Tongue (tissue), 3 donors: ENCODE measurements at places on chromosomes 6 and 20. TPM values are rescaled to one million over a fixed set of nuclear protein-coding genes. Genes with fewer than 3 reads are reported as not detected.

Gene PSORS1C2
- total RNA-seq, result not detected

Gene OSER1
- 45.6 TPM for total RNA-seq

Gene FAM229B
- 12.1 TPM for total RNA-seq

Gene ARMH2
- total RNA-seq, result not detected

Gene CST5
- total RNA-seq, result not detected

Gene AVP
- not detected for total RNA-seq

Gene UBE3D
- 12.6 TPM for total RNA-seq

Gene CST1
- not detected for total RNA-seq

- DNase-seq, result peak; percentile 58
Observed at GRCh38 chr6:31143148-31143547, 4.3 kb upstream of the PSORS1C2 start.

- no peak for DNase-seq
Observed at GRCh38 chr6:106519460-106520394, 109.6 kb downstream of the RTN4IP1 start.

GRCh38 chr6:147695819-147696218 lies 187.3 kb downstream of the SAMD5 start:
- no peak for DNase-seq

GRCh38 chr6:53630533-53631226 lies 34.9 kb downstream of the KLHL31 start:
- DNase-seq, result no peak

GRCh38 chr20:37892001-37892400 lies 10.9 kb upstream of the VSTM2L start:
- no peak for DNase-seq

- no peak for DNase-seq
Observed at GRCh38 chr6:73240730-73241129, 15.4 kb upstream of the KHDC1L start.

- DNase-seq, result no peak
Observed at GRCh38 chr6:136614994-136615393, 64.8 kb upstream of the MAP7 start.

DNA sequence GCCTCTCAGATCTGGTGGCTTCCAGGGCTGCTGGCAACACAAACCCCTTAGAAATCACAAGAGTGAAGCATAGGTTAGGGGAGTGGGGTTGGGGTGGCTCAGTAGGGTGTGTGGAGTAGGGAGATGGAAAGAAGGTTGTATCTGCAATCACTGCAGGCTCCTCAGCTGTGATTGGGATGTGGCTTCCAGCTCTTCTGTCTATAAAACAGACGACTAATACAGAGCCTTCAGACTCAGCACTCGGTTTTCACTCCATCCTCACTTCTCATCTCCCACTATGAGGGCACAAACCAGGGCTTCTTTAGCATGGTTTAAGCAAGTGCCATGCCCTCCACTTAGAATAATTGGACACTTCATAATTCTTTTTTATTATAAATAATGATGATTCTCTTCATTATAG lies 46.4 kb upstream of the CAP2 start:
- no peak for DNase-seq

- no peak for DNase-seq
Observed at GRCh38 chr20:54469952-54470351, 5.4 kb upstream of the DOK5 start.

DNA sequence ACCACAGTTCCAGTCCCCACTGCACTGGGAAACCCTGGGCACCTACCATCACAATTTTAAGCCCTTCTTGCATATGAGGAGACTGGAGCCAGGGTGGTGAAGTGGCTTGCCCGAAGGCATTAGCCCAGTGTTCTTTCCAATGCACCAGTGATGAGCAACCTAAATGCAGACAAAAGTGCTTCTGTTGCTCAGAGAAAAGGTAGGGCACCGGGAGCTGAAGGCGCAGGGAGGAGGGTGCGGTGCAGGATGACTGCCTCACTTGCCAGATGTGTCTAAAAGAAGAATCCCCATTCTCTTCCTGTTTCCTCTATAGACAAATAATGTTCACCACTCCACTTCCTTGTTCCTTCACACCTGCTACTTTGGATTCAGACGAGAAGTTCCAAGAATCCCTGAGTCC lies 86.5 kb downstream of the QRSL1 start:
- no peak for DNase-seq

DNA sequence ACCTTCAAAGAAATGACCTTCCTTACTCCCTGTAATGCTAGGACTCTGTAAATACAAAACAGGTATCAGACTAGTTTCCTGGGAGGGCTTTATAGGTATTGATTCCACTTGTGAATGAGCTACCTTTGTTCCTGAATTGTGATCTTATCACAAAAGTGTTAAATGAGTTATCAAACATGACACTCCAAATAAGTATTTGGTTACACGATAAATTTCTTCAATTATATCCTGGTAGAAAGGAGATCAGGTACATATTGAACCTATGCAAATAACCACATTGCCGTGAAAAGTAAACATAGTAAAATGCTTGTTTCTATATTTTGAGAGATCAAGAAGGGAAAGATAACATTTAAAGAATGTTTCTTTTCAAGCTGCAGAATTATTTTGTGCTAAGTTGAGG lies 285.3 kb downstream of the HIVEP2 start:
- no peak for DNase-seq

DNA sequence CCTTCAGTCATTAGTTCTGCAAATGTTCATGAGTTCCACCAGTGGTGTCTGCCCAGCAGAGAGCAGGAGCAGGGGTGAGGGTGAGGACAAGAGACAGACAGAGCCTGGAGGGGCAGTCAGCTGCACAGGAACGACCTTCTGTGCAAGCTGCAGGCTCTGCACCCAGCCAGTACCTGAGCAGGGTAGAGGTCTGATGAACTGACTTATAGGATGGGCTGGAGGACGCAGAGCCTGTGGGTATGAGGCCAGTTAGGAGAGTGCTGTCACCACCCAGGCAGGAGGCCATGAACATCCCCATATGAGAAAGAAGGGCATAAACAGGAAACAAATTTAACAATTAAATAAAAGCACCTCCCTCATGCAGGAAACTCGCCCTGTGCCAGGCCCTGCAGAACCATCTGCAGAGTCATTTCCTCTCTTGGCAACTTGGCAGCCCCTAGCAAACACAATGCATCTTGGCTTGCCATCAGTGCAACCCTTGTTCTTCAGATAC lies 17.9 kb downstream of the C6orf15 start:
- DNase-seq, result no peak

DNA sequence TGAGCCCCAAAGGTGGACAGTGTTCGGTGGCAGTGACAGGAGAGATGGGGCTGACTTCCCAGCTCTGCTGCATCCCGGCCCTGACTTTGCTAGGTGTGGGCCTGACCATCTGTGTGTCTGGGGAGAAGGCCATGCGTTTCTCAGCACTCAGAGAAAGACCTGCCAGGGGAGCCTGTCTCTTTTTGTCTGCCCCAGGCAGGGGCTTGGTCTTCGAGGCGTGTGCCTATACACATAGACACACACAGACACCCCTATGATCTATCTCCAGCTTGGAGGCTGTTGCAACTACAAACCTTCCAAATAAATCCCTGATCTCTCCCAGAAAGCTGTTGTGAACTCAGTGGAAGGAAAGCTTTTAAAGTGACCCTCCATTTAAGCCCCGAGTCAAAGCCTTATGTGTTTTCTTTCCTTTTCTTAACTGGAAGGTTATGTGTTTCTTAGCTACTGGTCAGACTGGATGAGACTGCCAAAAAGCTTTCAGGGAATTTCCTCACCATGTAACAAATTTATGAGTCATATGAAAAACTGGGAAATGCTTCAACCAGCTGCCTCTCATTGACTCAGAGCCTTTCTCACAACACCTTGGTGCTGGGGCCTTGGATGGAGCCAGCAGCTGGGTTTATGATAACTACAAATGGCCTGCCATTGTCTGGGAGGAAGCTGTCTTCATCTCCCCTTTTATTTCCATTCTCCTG lies 102.6 kb downstream of the CDC5L start:
- DNase-seq, result peak; percentile 81

DNA sequence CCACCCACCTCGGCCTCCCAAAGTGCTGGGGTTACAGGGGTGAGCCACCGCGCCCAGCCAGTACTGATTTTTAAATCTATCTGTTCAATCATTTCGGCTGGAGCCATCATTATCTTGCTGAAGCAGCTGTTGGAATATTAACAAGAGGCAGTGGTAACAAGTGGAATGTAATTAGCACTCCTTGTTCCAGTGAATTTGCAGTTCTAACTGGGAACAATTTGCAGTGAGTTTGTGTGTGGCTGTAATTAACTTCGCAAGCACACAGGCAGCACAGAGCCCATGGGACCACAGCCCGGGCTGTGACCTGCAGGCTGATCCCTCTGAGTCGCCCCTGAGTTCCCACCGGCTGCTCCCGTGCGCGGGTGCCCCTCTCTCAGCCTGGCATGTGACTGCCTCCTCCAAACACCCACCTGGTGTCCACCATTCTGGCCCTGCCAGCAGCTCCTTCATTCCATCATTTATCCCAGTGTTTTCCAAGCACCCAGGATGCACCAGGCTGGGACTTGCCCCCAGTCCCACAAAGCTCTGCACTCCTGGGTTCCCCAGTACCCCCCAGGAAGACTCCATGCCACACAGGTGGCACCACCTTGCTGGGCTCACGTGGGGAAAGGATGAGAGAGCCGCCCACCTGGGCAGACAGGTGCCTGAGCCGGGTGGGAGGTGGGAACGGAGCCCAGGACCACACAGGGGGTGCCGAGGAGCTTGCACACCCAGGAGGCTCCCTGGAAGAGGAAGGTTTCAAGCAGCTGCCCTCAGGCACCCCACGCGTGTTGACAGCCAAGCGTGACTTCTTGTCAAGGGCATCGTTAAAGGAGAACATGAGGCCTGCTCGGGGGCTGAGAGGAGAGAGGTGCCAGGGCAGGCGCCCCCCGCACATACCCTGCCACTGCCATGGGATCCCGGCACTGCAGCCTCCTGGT lies 75.2 kb downstream of the YTHDF1 start:
- DNase-seq, result no peak

- DNase-seq, result no peak
Observed at GRCh38 chr6:163395122-163395830, 19.2 kb upstream of the QKI start.

GRCh38 chr6:79138146-79138545 lies 60.1 kb upstream of the PHIP start:
- no peak for DNase-seq

- DNase-seq, result no peak
Observed at GRCh38 chr20:10228330-10228729, 9.7 kb downstream of the SNAP25 start.

GRCh38 chr20:54535033-54535432 lies 59.6 kb downstream of the DOK5 start:
- no peak for DNase-seq

- no peak for DNase-seq
Observed at GRCh38 chr6:137967689-137968454, 100.8 kb downstream of the TNFAIP3 start.

DNA sequence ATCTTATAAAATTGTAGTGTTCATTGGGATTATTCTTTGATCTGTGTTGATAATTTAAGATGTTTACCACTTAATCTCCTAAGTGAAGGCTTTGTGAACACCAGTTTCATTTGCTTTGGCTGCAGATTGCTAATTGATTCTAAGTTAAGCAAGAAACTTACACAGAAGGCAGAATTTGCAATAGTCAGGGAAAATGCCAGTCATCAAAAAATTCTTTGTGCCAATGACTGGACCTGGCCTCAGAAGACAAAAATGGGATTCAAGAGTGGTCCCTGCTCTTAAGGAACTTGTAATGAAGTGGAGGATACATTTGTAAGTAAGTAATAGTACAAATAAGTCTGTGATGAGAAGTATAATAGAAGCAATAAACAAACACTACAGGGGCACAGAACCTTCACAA lies 63.3 kb upstream of the EXOC2 start:
- DNase-seq, result no peak

GRCh38 chr20:64176551-64176950 lies 12.3 kb downstream of the MYT1 start:
- DNase-seq, result no peak

GRCh38 chr20:18527836-18528235 lies 20.1 kb downstream of the SEC23B start:
- no peak for DNase-seq

GRCh38 chr20:17939622-17940223 lies 28.9 kb downstream of the SNX5 start:
- no peak for DNase-seq

GRCh38 chr6:68967549-68968300 lies 332.6 kb downstream of the ADGRB3 start:
- peak; percentile 72 for DNase-seq

DNA sequence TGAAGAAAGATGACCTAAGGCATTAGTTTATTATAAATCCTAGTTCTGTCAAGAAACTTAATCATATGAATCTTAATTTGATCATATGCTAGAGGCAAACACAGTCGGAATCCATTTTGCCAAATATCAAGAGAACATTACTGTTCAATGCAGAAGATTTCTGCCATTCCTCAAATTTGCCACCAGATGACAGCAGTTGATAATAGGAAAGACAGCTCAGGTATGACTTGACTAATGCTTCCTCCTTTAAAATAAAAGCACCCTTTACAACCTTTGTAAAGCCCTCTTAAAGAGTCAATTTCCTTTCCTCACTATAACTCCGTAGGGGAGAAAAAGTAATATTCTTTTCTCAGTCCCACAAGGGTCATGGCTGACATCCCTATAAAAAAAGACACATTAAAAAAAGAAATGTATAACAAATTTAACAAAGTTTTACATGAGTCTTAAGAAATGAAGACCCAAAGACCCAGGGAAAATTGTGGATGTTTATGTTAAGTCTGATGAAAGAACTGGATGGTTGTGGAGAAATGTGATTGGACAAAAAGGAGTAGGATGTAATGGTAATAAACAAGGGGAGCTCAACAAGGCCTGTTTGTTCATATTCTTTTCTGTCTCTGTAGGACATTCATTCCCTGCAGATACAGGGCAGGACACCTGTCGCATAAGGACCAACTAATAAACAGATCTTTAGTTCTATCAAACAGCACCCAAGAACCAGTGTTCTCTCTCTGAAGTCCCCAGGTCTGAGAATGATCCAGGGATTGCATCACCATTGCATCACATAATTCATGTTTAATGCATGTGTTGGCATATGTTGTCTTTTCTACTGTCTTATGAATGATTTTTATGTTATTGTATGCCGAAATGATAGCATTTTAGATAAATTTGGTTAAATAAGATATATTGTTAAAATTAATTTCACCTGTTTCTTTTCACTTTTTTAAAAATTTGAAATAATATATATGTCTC lies 23.0 kb upstream of the IL17A start:
- DNase-seq, result no peak

DNA sequence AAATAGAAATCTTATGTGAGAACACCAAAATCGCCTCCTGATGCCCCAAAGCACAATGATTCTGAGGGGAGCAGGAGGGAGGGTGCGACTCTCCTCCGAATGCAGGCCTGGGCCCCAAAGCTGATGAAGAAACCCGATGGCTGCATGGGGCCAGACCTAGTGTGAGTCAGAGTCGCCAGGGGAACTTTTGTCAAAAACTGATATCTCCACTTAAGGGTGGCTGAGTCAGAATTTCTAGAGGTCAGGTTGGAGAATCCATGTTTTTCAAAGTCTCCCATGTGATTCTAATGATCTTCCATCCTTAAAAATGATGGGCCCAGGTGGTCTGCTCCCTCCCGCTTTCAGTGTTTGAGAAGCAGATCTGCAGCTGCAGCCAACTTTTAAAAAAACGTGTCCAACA lies 172.8 kb downstream of the BACH2 start:
- DNase-seq, result no peak

GRCh38 chr6:23826572-23826971 lies 299.4 kb upstream of the NRSN1 start:
- DNase-seq, result no peak
